ENCODE measurements at places on chromosomes 11 and 22. TPM values are rescaled to one million over a fixed set of nuclear protein-coding genes. Genes with fewer than 3 reads are reported as not detected.

Gene DDI1
- total RNA-seq = not detected

Gene OR51D1
- total RNA-seq = not detected

Gene CYB5R2
- total RNA-seq = 1.4 TPM

Gene XKR3
- not detected for total RNA-seq

Gene SNX19
- 47.7 TPM for total RNA-seq

Gene TLCD5
- 0.86 TPM for total RNA-seq

Gene FGF4
- total RNA-seq = not detected

Gene WEE1
- total RNA-seq = 50.5 TPM
